Activated B cell treated with CpG ODN at 0.5 μM for 24 hours (primary cell): ENCODE measurements at places on chromosomes 1 and 21.

DNA sequence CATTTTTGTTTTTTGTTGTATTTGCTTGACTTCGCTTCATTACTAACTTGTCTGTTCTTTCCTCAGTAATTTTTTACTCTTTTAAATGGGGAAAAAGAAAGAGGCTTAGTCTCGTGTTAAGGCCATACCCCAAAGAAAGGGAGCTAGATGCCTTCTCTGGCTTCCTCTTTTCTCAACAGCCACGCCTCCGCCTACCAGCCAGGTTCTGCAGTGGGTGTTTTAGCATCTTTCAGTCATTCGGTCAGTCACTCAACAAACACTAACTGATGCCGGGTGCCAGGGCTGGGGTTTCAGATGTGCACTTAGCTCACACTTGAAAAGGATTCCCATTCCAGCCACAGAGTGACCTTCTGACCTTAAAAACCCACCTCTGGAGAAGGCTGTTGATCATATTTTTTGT, 46.3 kb upstream of the VAV3 start:
- DNase-seq: no peak

- DNase-seq: no peak
These were observed 18.0 kb downstream of the CD244 start for GRCh38 chr1:160844447-160845232.

DNA sequence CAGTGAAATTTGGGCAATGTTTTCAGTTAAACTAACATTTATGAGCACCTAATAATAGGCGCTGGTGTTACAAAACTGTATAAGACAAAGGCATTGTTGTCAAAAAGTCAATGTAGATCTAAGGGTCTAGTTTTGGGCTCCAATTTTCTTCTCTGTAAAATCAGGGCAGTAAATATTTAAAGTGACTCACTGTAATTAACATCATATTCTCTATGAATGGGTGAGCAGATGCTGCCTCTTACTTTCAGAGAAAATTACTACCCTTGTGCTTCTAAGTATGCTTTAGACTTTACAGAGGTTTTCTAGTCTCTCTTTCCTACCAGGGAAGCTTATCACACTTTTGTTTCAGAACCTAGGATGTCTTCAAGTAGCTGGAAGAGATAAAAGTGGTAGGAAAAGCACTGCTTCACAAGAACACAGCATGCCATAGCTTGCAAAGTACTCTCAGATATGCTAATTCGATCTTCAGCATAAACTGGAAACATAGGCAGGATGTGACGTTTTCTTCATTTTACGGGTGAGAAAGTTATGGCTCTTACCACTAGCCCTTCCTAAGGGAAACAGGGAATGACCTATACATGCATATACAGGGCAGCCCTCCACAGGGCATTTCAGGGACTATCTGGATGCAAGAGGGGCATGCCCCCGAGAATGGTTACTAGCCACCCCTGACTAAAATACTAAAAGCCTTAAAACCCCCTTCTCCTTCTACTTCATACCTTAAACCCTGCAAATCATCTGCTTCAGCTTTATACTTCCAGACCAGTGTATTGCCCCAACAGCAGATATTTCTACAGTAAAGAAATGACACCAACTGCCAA, 2.6 kb downstream of the C1orf116 start:
- DNase-seq: no peak

GRCh38 chr21:45054927-45055612, 19.3 kb upstream of the ADARB1 start:
- DNase-seq: no peak

GRCh38 chr1:175804561-175804960, 61.2 kb upstream of the TNR start:
- no peak for DNase-seq
